Effector memory CD4-positive, alpha-beta T cell (primary cell): ENCODE measurements at places on chromosomes 4 and X.

- DNase-seq, result no peak
Measured at GRCh38 chr4:90769251-90769650, 642.1 kb downstream of the CCSER1 start.

DNA sequence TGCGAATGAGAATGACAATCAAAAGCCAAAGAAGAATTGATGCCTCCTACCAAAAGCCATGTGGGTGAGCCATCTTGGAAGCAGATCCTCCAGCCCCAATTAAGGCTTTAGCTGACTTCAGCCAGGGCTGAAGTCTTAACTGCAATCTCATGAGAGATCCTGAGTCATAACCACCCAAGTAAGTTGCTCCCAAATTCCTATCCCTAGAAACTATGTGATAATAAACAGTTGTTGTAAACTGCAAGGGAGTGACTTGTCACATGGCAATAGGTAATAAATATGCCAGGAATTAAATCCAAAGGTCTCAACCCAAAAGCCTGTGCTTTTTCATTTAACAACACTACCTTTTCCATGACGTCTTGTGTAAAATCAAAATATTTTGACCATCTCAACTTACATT lies 154.2 kb upstream of the TBL1X start:
- no peak for DNase-seq

- no peak for DNase-seq
Measured at GRCh38 chr4:54930226-54930625, 195.2 kb downstream of the KDR start.

- DNase-seq, result no peak
Measured at GRCh38 chr4:126794363-126794762, 838.4 kb upstream of the INTU start.

DNA sequence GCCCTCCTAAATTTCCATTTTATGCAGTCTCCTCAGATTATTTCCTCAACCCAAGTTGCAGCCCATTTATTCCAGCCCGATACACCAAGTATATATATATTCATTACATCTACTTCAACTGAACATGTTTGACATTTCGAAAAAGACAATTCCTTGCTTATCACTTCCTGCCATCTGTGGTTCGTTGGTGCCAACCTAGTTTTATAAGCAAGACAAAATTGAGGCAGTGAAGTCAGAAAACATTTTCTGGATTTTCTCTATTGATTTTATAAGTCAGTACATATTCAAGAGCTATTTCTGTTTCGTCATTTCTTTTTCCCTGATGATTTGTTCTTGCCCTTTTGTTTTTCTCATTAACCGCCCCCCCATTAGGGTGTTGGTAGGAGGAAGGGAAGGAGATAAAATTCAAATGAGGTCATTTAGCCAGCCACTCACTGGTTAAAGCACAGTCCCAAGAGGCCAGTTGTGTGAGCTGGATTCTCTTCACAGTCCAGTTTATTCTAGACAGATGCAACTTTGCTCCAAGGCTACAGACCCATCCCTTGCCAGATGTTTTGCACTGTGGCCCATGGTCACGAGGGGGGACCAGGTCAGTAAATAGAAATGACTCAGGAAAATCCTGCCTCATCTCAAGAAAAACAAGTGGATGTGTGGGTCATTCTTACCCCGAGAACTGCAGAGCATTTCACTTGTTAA lies 20.3 kb upstream of the VEGFD start:
- DNase-seq, result no peak
